Memory B cell (primary cell): ENCODE measurements at places on chromosomes 7 and 10.

- DNase-seq, result no peak
- H3K4me1 ChIP-seq, result no peaks in the 10 kb centered on the region
Observed at GRCh38 chr7:8620169-8620568, 186.8 kb downstream of the NXPH1 start.

DNA sequence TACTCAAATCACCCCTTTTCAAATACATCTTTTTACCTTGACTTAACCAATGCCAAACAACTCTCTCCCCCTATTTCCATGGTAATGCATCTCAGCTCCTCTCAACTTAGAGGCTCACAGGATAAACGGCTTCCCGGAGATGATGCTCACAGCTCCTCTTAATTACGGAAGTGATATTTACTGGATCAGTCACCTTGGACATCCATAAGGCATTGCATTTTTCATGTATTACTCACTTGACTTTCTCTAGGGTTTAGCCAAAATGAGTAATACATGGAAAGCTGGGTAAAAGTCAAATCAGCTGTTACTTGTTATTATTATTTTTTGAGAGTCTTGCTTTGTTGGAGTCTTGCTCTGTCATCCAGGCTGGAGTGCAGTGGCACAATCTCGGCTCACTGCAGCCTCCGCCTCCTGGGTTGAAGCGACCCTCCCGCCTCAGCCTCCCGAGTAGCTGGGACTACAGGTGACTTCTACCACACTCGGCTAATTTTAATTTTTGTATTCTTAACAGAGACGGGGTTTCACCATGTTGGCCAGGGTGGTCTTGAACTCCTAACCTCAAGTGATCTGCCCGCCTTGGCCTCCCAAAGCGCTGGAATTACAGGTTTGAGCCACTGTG, 73.3 kb upstream of the RHEB start:
- peaks cover 12% of the 10 kb centered on the region for H3K36me3 ChIP-seq
- DNase-seq, result no peak
- peak overlapping the region; percentile 51 for H3K27ac ChIP-seq
- no peak overlapping the region for H3K4me3 ChIP-seq
- H3K4me1 ChIP-seq, result peaks cover 22% of the 10 kb centered on the region

DNA sequence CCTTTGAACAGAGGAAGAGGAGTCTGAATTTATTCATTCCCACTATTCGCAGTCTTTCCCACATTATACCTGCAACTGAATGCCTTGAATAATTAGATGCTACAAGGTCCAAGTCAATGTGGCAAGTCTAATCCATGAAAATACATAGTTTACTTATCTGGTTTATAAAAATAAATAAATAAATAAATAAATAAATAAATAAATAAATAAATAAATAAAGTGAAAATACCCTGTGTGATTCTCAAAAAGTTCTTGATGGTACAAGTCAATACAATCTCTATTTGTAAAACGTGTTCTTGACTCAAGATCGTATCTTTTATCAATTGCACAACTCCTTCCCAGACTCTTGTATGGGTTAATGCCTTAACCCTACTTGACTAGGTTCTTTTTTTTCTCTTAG, 417.7 kb downstream of the ZWINT start:
- no peaks in the 10 kb centered on the region for H3K27me3 ChIP-seq
- H3K36me3 ChIP-seq, result no peaks in the 10 kb centered on the region
- no peak for DNase-seq
- H3K4me3 ChIP-seq, result no peak overlapping the region
- H3K27ac ChIP-seq, result no peak overlapping the region
- no peaks in the 10 kb centered on the region for H3K4me1 ChIP-seq

DNA sequence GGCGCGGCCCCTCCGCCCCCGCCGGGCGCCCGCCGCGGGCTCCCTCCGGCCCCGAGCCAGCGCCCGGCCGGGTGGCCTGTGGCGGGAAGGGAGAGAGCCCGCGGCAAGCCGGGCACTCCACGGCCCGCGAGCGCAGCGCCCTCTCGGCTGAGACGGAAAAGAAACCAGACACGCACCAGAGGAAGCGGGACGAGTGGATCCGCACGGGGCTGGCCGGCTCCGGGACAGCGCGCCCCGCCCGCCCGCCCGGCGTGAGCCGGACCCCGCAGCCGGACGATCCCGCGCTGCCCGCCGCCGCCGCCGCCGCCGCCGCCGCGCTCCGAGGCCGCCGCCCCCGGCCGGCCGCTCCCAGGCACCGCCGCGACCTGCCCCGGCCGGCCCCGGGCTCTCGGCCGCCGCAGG, 300 bp downstream of the ARHGAP21 start:
- peaks cover 9% of the 10 kb centered on the region for H3K4me1 ChIP-seq
- H3K4me3 ChIP-seq, result peak overlapping the region; percentile 51
- H3K27ac ChIP-seq, result no peak overlapping the region
- no peaks in the 10 kb centered on the region for H3K36me3 ChIP-seq

- no peak overlapping the region for H3K27ac ChIP-seq
- H3K4me1 ChIP-seq, result no peaks in the 10 kb centered on the region
- H3K4me3 ChIP-seq, result no peak overlapping the region
- peaks cover 4% of the 10 kb centered on the region for H3K27me3 ChIP-seq
- no peaks in the 10 kb centered on the region for H3K36me3 ChIP-seq
- DNase-seq, result no peak
Observed at GRCh38 chr7:157523766-157524421, 187.1 kb downstream of the DNAJB6 start.

- peaks cover 10% of the 10 kb centered on the region for H3K36me3 ChIP-seq
- peaks cover 13% of the 10 kb centered on the region for H3K4me1 ChIP-seq
- DNase-seq, result no peak
- no peaks in the 10 kb centered on the region for H3K27me3 ChIP-seq
- H3K4me3 ChIP-seq, result no peak overlapping the region
- no peak overlapping the region for H3K27ac ChIP-seq
Observed at GRCh38 chr7:74372511-74373111, 81.1 kb upstream of the GTF2IRD1 start.

GRCh38 chr10:59362959-59363381, 621 bp upstream of the FAM13C start:
- H3K27ac ChIP-seq, result no peak overlapping the region
- peaks cover 7% of the 10 kb centered on the region for H3K4me1 ChIP-seq
- peaks cover 1% of the 10 kb centered on the region for H3K27me3 ChIP-seq
- H3K36me3 ChIP-seq, result no peaks in the 10 kb centered on the region

DNA sequence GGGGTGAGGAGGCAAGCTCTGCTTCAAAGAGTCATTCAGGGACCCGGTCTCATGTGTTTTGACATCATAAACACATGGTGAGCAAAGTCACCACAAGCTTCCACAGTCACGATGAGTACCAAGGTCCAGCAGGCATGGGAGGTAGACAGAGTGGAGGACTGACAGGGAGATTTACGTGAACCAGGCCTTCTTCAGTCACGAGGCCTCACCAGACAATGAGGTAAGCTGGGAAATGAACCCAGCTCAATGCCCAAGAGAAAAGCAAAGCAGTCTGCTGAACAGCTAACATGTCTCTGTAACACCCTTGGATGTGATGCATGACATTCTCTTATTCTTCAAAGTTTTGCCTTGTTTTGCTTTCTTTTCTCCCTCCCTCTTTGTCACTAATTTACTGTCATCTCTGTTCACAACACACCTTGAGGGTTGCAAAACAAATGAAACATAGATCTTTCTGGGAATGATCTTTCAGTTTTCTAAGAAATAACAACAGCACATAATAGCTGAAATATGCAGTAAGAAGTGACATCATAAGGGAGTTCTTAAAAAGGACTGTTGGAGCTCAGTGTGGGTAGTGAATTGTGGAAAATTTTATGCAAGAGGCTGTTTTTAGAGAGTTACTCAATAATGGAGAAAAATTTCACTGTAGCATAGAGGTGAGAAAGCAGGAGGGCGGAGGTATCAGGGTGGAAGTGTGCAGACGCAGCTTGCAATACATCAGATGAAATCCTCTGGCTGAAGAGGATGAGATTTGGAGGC, 9.0 kb downstream of the PPP1R17 start:
- no peak for DNase-seq
- no peak overlapping the region for H3K4me3 ChIP-seq
- no peaks in the 10 kb centered on the region for H3K36me3 ChIP-seq
- no peaks in the 10 kb centered on the region for H3K27me3 ChIP-seq

- H3K4me1 ChIP-seq, result peaks cover 3% of the 10 kb centered on the region
- H3K4me3 ChIP-seq, result no peak overlapping the region
- DNase-seq, result no peak
- H3K36me3 ChIP-seq, result peaks cover 8% of the 10 kb centered on the region
- H3K27me3 ChIP-seq, result no peaks in the 10 kb centered on the region
- no peak overlapping the region for H3K27ac ChIP-seq
Observed at GRCh38 chr7:69929622-69930021, 331.3 kb downstream of the AUTS2 start.

DNA sequence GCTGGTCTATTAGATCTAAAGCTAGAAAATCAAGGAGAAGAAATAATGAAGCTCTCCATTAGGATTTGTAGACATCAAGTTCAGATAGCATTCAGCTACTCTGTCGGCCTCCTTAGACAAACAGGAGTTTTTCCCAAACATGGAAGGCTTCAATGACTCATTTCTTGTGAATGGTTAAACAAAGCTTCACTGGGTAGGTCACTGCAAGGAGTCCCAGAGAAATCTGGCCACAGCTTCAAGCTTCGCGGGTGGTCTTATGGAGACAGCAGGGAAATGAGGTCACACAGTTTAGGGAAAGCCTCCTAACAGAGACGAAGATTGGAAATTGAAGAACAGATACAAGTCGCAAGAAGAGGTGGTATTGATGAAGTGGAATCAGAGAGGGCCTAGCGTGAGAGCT, 22.6 kb upstream of the LRRC72 start:
- H3K4me1 ChIP-seq, result no peaks in the 10 kb centered on the region
- peaks cover 9% of the 10 kb centered on the region for H3K27me3 ChIP-seq
- no peak overlapping the region for H3K4me3 ChIP-seq
- no peak for DNase-seq
